Cerebellar nuclear complex (tissue), 1 donor: ENCODE measurements at places on chromosomes 12 and 14.

DNA sequence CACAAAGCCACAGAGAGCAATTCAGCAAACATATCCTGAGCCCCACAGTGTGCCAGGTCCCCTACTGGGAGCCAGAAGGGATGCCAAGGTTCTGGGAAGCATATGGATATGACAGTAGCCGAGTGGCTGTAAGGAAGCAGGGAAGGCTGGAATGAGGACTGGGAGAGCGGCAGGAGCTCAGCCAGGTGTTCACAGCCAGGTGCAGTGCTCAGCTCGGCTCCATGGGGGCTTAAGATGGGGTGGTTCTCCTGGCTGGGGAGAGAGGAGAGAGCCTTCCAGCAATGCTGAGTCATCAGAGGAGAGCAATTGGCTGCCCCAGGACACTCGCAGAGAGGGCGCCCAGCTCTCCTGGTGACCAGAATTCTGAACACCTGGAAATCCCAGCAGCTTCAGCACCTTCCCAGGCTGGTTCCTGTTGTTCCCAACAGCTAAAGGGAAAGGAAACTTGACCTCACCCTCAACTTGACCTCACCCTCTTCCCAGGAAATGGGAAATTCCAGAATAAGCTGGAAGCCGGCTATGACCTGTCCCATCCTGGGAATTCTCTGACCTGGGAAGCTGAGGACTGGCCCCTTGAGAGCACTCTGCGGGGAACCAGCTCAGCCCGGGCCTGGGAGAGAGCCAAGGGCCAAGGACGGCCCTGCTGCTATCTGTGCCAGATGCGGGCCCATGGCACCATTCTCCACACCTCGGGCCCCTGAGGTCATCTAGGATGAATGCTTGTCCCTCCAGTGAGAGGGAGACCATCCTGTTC is 34.6 kb downstream of the SLC6A12 start:
- peak; percentile 29 for DNase-seq

GRCh38 chr12:57263096-57263495 is 12.1 kb upstream of the STAC3 start:
- no peak for DNase-seq

DNA sequence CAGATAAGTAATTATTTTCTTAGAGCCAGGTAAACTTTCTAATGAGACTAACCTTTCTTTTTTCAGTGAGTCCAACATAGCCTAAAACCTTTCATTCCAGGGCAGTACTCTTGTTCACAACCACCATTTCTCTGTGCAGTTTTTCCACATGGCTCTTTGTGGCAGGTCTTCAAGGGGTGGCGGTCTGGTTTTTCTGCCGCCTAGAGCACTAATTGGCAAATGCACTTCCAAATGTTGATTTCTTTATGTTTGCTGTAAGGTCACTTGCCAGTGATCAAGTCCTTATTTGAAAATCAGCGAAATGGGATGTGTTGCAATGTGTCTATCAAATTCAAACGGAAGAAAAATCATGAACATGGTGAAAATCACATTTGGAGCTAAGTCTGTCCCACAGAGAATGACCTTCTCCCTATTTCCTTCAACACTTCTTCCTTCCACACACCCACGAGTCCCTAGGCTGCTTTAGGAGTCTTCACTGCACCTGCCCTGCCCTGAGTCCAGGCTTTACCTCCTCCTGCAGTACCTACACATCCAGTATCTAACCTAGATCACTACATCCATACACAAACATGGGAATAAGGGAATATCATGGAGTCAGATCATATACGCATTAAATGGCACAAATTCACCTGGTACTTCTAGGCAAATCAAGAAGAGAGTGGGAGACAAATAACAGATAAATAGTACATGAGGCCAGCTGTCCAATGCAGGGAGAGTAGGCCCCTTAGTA is 1.9 kb downstream of the SRGAP1 start:
- no peak for DNase-seq

DNA sequence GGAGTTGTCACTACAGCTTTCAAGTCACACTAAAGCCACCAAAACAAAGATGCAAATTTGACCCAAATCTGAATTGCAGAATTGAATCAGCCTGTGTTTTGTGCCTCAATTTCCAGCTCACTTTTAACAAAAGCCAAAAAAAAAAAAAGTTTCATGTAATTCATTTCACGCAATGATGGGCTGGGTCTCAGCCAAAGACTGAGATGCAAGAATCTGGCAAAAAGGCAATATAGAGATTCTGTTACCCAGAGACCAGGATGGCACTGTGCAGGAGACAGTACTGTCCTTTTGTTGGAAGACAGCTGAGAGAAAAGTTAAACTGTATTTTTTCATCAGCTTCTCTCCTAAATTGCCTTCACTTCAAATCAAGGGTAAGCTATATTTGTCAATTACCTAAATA is 205.7 kb upstream of the NPAS3 start:
- no peak for DNase-seq

DNA sequence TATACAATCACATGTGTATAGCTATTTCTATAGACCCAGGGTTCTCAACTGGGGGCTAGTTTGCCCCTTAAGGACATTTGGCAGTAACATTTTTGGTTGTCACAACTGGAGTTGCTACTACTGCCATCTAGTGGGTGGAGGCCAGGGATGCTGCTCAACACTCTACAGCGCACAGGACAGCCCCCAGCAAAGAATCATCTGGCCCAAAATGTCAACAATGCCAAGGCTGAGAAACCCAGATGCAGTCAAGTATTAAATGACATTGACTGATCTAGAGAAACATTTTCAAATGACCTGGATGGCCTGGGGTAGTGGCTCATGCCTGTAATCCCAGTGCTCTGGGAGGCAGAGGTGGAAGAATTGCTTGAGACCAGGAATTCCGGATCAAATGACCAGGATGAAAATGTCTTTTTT is 5.8 kb downstream of the WSB2 start:
- no peak for DNase-seq

- no peak for DNase-seq
Observed at GRCh38 chr14:59116984-59117415, 71.5 kb upstream of the DAAM1 start.

GRCh38 chr12:100824476-100824875 is 29.9 kb downstream of the ANO4 start:
- DNase-seq = no peak

DNA sequence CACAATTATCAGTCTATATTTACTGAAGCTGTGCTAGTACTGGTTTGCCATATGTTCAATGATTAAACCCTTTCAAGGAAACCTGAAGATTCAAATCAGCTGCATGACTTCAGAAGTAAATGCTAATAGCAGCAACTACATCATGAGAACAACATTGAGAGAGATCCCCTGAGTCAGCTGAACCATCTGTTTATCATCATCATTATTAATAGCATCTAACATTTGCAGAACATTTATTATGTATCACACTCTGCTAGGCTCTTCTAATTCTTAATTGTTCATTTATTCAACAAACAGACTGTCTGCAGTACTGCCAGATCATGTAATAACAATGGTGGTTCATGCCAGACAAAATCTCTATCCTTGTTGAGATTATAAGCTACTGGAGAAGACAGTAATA is 157.4 kb downstream of the KLHL28 start:
- no peak for DNase-seq

DNA sequence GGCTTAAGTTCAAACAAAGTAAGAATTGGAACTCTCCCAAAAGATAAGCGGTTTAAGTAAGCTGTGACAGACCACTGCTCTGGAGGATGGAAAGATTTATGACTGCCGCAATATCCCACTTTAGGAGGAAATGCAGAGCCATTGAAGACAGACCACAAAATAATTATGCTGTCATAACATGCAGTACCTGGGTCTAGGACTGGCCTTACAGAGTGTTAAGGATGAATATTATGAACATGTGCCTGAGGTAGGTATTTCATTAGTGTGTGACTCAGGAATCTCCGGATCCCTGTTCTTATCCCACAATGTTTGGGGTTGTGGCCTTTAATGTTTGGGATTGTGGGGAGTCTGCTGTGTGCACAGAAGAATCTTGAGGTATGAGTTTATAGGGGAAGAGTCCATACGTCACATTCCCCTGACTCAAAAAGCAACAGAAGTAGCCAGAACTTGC is 114.9 kb downstream of the SAMD4A start:
- DNase-seq = no peak

- no peak for DNase-seq
Observed at GRCh38 chr12:69671597-69671996, 27.5 kb downstream of the BEST3 start.

DNA sequence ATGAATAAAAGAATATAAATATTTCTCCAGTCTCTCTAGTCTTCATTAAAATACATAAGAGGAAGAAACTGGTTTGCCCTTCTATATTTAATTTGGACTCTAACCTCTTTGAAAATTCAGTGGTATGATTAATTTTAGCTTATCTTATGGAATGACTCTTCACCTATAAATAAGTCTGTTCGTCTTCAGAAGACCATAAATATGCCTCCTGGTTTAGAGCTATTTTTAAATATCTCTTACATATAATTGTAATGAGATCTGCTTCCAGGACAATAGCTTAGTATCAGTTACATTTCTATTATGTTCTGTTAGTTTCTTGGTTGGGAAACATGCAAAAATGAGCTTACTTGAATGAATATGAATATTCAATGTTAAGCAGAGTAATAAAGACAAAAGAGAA is 257.5 kb upstream of the HMGA2 start:
- DNase-seq = no peak

DNA sequence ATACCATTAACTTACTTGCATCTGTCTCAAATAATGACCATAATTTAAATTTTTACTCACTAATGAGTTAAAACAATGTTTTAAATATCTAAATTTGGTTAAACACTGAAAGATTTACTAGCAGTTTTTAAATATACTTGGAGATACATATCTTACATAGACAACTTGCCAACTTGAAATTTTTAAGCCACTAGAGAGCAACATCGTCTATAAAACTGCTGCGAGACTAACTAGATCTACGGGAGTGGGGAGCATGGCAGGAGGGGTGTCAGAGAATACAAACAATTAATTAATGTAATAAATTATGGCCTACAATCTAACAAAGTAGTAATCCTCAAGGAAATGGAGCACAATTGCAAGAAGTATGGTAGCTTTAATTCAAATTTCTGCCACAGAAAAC is 120.4 kb downstream of the LRRIQ1 start:
- DNase-seq = no peak

DNA sequence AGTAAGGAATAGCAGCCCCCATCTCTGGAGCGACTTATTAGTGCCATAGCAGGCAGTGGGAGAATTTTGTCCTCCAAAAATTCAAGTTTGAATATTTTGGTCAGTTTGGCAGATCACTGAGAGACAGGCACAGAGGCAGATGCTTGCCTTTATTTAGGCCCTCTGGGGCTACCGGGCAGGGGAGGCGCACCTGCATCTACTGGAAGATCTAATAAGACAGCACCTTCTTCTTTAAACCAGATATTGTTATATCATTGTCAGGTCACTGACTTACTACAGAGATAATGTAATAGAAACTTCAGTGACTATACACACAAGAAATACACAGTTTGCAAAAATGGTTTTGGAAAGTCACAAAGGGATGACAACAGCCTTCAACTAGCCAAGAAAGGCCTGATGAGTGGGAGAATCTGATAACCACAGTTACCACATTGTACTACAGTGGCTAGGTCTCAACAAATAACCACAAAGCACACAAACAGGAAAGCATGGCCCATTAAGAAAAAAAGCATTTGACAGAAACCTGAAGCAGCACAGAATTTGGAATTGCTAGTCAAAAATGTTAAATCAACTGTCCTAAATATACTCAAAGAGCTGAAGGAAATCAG is 56.8 kb downstream of the CDK17 start:
- no peak for DNase-seq

DNA sequence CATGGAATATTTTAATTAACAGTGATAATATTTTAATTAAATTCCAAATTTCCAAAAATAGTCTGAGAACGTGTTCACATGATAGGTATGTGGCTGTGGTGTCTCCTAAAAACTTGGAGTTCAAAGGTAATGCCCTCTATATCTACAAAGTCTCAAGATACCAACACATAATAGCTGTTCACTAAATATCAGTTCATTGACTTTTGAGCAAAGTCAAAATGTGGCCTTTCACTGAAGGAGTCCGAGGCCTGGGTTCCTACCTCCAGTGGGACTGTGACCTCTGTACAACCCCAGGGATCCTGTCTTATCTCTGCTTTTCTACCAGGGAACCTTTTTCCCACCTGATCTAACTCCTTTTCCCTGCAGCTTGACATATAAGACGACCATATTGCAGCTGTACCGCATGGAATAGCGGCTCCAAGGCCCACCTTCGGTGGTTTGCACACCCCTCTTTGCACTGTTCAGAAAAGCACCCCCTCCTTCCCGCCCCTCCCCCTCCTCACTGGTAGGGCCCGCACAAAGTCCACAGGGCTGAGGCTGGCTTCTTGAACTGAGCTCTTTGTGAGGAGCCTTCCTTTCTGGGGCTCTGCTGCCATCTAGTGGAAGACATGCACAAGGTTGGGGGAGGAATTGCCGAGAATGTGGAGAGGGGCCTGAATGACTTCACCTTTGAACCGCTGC is 3.1 kb downstream of the CCND2 start:
- DNase-seq = peak; percentile 50
